Activated CD4-positive, alpha-beta T cell treated with anti-CD3 and anti-CD28 coated beads, Interleukin-2, amount 50 U/mL, for 24 hours (primary cell): ENCODE measurements at places on chromosomes 5 and 9.

- DNase-seq = no peak
Measured at GRCh38 chr5:139181322-139181730, 16.8 kb downstream of the SIL1 start.

GRCh38 chr9:91207729-91208418 is 153.8 kb downstream of the AUH start:
- no peak for DNase-seq

- DNase-seq = no peak
Measured at GRCh38 chr9:77663754-77664153, 15.6 kb upstream of the GNA14 start.

- DNase-seq = no peak
Measured at GRCh38 chr9:38357350-38358114, 35.0 kb upstream of the ALDH1B1 start.

DNA sequence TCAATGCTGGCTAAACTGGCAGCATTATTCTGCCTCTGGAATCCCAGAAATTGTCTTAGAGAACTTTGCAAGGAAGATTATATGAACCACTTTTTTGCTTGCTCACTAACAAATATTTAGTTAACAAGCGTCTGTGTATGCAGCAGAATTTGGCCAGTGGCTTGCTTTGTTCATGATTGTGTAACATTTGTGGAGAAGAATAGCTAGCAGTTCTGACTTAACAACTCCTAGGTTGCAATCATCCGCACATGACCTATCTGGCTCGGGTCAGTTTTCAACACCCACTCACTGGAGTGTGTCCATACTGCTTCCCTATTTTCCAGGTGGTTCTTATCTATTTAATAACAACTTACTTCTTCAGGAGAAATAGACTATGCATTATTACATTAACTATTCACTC is 98.5 kb downstream of the SNX18 start:
- DNase-seq = no peak

- no peak for DNase-seq
Measured at GRCh38 chr5:44833249-44833648, 24.5 kb downstream of the MRPS30 start.
